ENCODE measurements at places on chromosomes 16 and 17.

- DNase-seq = no peak
Measured at GRCh38 chr17:67431249-67432015, 54.4 kb downstream of the PITPNC1 start.

DNA sequence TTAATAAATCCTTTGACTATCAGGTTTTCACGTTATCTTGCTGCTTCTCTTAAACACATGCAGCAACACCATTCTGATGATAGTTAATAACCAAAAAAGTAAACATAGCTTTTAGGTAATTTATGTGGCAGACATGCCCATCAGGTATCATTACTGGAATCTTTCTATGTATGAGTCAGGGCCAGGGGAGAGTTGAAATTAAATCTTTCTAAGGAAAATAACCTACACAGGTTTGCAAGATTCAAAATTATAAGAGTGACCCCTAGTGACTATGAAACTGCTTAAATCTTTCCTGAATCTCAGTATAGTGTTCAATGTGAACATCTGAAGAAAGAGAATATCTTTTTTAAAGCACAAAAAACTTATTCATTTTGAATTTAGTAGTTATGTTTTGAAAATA lies 666.6 kb downstream of the CDH11 start:
- DNase-seq = no peak

DNA sequence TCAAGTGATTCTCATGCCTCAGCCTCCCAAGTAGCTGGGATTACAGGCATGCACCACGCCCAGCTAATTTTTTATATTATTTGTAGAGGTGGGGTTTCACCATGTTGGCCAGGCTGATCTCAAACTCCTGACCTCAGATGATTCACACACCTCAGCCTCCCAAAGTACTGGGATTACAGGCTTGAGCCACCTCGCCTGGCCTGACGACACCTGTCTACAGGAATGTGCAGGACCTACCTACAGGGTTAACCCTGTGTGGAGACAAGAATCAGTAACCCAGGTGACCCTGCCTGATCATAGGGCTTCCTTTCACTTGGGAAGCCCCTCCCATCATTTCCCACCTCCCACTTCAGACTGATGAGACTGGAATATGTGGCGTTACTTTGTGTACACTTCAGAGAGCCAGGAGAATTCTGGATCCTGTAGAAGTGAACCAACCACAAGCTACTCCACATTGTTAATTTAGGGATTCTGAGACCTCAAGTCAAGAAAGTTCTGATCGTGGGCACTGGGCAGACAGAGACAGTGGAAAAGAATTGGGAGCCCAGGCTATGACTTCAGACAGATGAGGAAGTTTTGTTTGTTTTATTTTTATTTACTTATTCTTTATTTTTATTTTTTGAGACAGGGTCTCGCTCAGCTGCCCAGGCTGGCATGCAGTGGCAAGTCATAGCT lies 5.7 kb upstream of the MILR1 start:
- no peak for DNase-seq

DNA sequence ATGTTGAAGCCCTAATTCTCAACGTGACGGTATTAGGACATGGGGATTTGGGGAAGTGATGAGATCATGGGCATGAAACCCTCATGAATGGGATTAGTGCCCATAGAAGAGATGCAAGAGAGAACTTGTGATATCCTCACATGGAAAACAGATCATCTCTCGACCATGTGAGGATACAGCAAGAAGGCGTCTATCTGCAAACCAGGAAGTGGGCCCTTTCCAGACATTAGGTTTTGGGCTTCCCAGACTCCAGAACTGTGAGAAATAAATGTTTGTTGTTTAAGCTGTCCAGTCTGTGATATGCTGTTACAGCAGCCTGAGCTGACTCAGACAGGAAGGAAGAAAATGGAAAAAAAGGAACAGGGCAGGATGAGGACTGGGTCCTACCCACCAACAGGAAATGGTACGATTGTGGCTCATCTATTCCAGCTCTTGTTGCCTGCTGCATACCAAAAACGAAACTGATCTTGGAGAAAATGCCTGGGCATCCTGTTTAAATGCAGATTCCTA lies 21.9 kb upstream of the SSTR2 start:
- DNase-seq = no peak

DNA sequence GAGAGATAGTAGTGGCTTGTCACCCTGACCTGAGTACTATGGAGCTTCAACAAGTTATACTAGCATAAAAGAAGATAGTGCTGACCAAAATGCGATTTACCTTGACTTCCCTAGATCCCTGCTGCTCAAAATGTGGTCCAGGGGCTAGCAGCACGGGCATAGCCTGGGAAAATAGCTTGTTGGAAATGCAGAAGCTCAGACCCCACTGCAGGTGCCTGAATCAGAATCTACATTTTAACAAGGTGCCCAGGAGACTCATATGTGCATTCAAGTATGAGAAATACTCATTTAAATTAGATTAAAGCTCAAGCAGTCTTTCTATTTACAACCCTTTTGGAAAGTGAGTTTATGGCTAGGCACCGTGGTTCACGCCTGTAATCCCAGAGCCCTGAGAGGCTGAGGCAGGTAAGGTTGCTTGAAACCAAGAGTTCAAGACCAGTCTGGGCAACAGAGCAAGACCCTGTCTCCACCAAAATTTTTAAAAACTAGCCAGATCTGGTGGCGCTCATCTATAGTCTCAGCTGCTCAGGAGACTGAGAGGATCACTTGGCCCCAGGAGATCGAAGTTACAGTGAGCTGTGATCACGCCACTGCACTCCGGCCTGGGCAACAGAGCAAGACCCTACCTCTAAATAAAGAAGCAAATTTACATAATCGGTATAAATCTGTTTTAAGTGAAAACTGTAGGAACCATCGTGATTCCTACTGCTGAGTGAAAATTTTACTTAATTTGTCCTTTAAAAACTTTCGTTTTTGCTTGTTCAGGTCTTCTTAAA lies 7.3 kb downstream of the APOH start:
- no peak for DNase-seq

DNA sequence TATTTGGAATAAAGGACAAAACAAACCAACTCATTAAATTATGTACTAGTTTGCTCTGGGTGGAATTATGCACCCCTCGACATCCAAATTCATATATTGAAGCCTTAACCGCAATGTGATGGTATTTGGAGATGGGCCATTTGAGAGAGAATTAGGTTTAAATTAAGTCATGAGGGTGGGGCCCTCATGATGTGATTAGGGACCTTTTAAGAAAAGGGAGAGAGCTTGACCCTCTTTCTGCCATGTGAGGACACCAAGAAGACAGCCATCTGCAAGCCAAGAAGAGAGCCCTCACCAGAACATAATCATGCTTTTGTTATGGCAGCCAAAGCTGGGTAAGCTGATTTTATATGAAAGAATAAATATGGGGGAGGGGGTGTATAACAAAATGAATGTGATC lies 2.0 kb downstream of the C16orf87 start:
- no peak for DNase-seq

Measured in NCI-H1930 (cell line).